ENCODE measurements at places on chromosomes 4 and X.

- no peak for DNase-seq
Observed at GRCh38 chr4:40952672-40953071, 202.9 kb downstream of the NSUN7 start.

DNA sequence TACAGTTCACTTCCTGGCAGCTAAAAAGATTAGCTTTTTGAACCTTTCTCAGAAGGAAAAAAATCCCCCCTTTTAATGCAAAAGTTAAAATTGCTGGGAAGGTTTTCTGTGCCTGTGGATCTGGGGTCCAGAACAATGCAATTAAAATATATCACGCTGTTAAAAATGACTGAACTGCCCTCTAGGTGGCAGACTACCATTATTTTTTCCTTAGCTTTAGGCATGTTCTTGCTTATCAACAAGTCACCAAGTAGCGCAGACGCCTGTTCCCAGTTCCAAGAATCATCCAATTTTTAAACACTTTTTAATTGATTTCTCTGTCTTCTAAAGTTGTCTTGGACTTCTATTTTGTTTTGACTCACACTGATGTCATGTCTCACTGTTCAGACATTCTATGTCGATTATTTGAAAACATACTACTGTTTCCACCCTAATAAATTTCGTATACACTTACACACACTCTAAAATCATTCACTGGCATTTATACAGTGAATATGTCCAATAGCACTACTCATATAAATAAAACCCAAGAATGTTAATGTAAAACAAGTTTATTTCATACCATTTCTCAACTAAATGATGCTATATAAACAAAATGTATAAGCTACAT lies 661.6 kb downstream of the RAPGEF2 start:
- peak; percentile 30 for DNase-seq

DNA sequence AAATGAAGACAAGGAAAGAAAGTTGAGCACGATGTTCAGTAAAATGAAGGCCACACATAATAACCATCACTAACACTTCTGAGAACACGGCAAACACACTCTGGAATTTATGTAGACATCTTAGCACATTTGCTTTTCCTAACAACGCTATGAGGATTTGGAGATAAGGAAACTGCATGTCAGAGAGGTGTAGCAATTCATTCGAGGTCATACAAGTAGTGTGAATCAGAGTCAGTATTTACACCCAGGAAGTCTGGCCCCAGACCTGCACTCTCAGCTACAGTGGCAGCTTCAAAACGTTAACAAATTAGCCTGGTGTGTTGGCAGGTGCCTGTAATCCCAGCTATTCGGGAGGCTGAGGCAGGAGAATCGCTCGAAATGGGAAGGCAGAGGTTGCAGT lies 253.4 kb downstream of the PDGFC start:
- no peak for DNase-seq

DNA sequence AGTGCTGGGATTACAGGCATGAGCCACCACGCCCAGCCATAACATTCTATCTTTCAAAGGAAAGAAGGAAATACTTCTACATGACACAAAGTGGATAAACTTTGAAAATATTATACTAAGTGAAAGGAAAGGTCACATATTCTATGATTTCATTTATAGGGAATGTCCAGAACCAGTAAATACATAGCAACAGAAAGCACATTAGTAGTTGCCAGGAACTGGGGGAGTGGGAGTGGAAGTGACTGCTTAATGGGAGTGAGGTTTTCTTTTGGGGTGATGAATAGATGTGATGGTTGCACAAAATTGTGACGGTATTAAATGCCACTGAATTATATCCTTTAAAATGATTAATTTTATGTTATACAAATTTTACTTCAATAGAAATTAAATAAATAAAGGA lies 95.7 kb upstream of the IL15 start:
- DNase-seq: no peak

DNA sequence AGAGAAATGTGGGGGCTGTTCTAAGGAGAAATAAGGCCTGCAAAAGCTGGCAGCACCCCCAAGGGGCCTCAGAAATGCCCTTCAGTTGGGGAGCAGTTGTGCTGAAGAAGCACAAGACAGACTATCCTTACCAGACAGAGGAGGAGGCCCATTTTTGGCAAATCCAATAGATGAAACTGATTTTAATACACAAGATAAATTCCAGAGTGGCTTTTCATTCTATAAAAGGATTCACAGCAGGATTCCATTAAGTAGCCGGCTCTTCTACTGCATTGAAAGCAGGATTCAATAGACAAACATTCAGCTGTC lies 8.1 kb downstream of the SEPTIN6 start:
- DNase-seq: no peak

DNA sequence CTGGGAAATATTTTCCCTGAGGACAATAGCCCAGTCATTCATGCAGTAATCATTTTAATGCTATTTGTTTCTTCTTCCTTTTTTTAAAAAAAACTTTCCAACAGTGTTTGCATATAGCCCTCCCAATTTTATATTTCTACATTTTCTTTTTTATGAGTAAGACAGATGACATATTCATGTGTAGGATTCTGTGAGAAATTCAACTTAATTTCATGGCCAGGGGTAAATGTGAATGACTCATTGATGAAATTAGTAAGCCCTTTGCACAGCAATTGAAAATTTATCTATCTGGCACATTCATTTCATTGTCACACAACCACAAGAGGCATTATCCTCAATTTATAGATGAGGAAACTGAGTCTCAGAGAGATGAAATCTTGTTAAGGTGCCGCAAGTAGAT lies 13.7 kb upstream of the SMIM20 start:
- no peak for DNase-seq

GRCh38 chr4:68287704-68288392 lies 42.4 kb upstream of the TMPRSS11B start:
- DNase-seq: no peak

DNA sequence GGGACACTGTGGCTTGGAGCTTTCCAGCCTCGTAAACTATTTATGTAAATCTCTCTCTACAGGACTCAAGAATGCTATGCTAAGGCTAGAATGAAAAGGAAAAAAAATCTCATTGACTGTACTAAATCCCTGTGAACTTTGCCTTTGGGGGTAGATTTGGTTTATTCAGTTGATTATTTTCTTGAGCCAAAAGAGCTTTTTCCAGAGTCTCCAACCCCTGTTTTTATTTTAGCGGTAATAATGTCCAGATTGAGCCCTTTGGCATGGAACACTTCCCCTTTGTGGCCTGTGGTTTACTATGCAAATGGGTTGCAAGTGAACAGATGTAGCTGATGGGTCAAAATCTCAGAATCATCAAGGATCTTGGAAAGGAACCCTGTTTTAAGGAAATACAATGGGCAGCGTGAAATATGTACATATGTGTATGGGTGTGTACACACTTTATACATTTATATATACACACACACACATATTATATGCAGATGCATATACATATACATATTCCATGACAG lies 72.9 kb downstream of the FAM9B start:
- no peak for DNase-seq

DNA sequence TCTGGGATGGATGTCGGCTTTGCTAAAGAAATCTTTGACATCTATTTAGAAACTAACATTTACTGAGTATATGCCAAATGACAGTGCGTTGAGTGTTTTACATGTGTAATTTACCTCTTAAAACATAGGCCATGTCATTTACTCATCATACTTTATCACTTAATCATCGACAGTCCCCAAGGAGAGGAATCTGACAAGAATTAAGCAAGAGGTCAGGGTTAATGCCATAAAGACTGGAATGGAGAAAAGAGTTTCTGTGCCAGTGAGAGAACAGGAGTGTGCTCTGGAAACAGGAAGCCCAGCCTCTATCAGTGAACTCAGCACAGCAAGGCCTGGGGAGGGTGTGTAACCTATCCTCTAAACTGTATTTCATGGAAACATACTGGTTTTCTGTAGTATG lies 28.0 kb upstream of the AMOT start:
- no peak for DNase-seq

- DNase-seq: no peak
Observed at GRCh38 chrX:72255445-72255844, 16.6 kb upstream of the ERCC6L start.

- no peak for DNase-seq
Observed at GRCh38 chr4:83109480-83110222, 4.9 kb downstream of the PLAC8 start.

DNA sequence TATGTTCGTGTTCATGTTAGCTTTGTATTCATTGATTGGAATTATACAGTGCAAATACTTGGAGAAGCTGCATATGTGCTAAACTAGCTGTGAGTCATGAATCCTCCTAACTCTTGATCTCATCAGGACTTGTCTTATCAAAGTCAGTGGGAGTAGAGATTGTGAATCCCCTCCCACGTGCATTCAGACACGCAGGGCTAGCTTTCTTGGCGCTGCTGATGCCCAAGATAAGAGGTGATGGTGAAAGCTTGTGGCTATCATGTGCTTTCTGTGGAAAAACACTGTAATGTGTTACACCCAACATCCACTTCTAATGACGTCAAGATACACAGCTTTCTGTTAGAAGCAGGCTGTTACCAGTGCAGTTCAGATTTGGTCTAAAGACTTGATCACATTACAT lies 348.7 kb upstream of the HAND2 start:
- no peak for DNase-seq

- DNase-seq: no peak
Observed at GRCh38 chrX:64389489-64389888, 5.8 kb downstream of the MTMR8 start.

- no peak for DNase-seq
Observed at GRCh38 chrX:134969726-134970125, 21.1 kb upstream of the SMIM10 start.

- peak; percentile 12 for DNase-seq
Observed at GRCh38 chrX:129632443-129632842, 22.3 kb downstream of the APLN start.

DNA sequence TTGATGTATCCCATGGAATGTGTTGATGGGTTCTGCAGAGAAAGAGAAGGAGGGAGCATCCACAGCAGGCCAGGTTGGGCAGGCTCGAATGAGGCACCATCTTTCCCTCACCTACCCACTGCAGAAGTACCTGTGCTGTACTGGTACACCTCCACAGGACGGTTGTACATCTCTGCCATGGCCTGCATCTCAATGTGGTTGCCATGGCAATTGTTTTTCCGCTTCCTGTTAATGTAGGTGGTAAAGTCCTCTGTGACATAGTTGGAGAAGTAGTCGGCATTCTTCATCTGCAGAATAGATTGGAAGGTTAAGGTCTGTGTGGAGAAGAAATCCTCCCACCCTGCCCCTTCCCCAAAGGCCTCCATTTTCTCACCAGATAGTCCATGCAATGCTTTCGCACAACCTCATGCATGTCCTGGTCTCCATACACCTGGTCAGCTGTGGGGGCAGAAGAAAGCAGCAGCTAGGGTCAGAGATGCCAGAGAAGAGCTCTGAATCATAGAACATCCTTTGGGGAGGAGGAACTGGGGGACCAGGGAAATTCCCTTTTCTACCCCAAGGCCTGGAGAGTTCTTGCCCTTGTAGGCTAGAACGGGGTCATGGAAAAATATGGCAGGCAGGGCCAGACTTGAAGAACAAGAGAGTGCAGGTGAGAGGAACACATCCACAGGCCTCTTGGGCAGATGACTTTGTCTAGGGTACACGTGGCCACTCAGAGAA lies 15.9 kb upstream of the PIM2 start:
- no peak for DNase-seq

DNA sequence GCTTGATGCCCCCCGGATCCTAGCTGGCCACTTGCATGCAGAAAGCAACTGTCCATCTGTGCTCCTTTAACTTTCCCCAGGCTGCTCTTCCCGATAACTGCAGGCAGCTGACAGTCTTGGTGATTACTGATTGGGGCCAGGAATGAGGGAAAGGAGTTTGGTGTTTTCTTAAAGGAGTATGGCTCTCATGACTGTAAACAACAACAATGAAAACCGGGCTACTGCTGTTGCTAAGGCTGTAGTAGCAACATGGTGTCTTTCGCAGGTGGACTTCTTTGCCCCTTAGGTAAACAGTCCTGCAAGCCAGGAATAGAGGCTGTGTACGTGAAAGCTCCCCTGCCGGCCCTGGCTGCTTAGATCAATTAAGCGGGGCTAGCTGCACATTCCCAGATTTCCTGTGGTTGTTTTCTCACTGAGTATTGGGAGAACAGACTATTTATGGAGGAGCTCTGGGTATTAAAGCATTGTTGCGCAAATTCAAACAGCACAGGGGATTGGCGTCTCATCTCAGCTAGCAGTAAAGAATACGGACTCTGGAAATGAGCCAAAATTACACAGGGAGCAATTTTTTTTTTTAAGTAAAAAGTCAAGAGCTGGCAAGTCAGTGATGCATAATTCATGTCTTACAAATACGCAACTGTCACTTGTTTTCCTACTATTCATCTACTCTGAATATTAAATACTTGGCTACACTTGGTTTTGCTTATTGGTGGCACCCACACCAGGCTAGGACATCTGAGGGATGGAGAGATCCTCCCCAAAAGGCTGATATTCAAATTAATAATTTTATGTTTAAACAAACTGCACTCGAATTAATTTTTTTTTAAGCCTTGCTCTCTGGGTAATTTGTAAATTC lies 61.6 kb upstream of the NAP1L5 start:
- DNase-seq: peak; percentile 85

GRCh38 chrX:48306175-48306574 lies 50.3 kb downstream of the SSX3 start:
- DNase-seq: no peak
